ENCODE measurements at places on chromosomes 3 and 15.

DNA sequence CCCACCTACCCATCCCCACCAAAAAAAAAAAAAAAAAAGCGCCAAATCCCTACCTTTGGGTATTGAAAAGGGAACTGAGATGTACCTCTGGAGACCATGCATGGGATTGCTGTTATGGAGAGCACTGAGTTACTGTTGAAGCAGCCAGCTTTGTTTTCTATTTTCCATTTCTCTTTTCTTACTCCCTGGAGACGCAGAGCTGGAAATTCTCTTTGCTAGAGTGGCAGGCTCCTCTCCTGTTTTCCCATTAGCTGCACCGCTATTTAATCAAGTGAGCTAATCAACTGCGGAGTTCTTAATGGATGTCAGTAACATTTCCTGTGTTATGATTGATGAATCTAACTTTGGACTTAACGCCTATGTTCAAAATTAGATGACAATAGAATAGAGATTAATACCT lies 136.1 kb upstream of the LMCD1 start:
- H3K27ac ChIP-seq, result no peak overlapping the region
- no peaks in the 10 kb centered on the region for H3K27me3 ChIP-seq
- H3K4me3 ChIP-seq, result no peak overlapping the region
- no peak for DNase-seq
- no peaks in the 10 kb centered on the region for H3K36me3 ChIP-seq
- no peaks in the 10 kb centered on the region for H3K4me1 ChIP-seq

DNA sequence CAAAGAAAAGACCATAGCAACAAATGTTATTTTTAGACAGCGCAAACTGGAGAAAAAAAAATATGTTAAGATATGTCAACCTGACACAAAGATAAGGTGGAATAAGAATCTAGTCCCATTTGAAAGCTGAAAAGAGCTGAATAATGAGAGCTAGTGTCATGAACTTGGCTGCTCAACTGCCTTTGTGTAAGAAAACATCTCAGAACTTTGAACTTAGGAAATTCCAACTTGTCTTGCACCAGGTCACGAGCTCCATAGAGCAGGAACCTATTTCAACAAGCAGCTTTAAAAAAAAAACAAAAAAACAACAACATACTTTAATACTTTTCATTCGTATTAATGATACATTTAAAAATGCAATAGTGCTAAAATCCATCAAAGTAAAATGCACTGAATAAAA lies 79.5 kb downstream of the ZNF280D start:
- H3K36me3 ChIP-seq, result peaks cover 14% of the 10 kb centered on the region
- H3K27ac ChIP-seq, result no peak overlapping the region
- no peak for DNase-seq
- H3K27me3 ChIP-seq, result no peaks in the 10 kb centered on the region

- no peaks in the 10 kb centered on the region for H3K4me1 ChIP-seq
- peaks cover 12% of the 10 kb centered on the region for H3K27me3 ChIP-seq
- H3K36me3 ChIP-seq, result no peaks in the 10 kb centered on the region
- DNase-seq, result no peak
These were observed 68.9 kb downstream of the CHRNA7 start for GRCh38 chr15:32099097-32099785.

GRCh38 chr3:58638591-58638990 lies 28.0 kb downstream of the FAM3D start:
- no peak for DNase-seq
- no peak overlapping the region for H3K27ac ChIP-seq
- no peaks in the 10 kb centered on the region for H3K36me3 ChIP-seq

- H3K4me1 ChIP-seq, result peaks cover 12% of the 10 kb centered on the region
- H3K27me3 ChIP-seq, result no peaks in the 10 kb centered on the region
- no peak for DNase-seq
- no peaks in the 10 kb centered on the region for H3K36me3 ChIP-seq
- H3K27ac ChIP-seq, result no peak overlapping the region
These were observed 156.7 kb upstream of the SMAD3 start for GRCh38 chr15:66908744-66909095.

DNA sequence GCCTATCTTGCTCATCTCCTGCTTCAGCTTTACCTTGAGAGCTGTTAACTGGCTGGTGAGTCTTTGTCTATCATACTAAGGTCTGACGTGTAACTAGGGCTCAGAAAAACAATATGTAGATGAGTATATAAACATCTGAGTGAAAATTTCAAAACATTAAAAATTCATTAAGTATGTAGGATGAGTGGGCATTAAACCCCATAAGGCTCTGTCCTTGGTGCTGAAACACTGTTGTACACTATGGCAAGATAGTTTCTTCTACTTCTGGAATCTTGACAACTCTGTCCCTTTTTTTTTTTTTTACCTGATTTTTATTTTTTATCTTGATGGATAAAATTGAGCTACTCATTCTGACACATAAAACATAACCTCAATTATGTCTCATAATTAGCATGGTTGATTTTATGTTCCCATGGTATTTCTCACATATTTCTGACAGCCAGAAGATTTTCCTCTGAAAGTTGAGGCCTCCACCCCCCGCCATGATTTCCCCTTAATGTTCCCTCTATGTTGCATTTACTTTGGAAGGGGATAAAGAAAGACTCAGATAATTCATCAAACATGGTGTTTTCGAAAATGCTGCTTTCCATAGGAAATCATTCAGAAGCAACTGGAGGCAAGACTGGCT lies 54.3 kb downstream of the DGKG start:
- H3K27me3 ChIP-seq, result peaks cover 9% of the 10 kb centered on the region
- no peak overlapping the region for H3K4me3 ChIP-seq
- no peaks in the 10 kb centered on the region for H3K36me3 ChIP-seq
- H3K4me1 ChIP-seq, result no peaks in the 10 kb centered on the region
- no peak overlapping the region for H3K27ac ChIP-seq

- no peaks in the 10 kb centered on the region for H3K36me3 ChIP-seq
- peaks cover 15% of the 10 kb centered on the region for H3K4me1 ChIP-seq
- H3K27ac ChIP-seq, result no peak overlapping the region
- H3K27me3 ChIP-seq, result peaks cover 62% of the 10 kb centered on the region
These were observed 1.1 kb downstream of the CCDC39 start for GRCh38 chr3:180678231-180678630.

DNA sequence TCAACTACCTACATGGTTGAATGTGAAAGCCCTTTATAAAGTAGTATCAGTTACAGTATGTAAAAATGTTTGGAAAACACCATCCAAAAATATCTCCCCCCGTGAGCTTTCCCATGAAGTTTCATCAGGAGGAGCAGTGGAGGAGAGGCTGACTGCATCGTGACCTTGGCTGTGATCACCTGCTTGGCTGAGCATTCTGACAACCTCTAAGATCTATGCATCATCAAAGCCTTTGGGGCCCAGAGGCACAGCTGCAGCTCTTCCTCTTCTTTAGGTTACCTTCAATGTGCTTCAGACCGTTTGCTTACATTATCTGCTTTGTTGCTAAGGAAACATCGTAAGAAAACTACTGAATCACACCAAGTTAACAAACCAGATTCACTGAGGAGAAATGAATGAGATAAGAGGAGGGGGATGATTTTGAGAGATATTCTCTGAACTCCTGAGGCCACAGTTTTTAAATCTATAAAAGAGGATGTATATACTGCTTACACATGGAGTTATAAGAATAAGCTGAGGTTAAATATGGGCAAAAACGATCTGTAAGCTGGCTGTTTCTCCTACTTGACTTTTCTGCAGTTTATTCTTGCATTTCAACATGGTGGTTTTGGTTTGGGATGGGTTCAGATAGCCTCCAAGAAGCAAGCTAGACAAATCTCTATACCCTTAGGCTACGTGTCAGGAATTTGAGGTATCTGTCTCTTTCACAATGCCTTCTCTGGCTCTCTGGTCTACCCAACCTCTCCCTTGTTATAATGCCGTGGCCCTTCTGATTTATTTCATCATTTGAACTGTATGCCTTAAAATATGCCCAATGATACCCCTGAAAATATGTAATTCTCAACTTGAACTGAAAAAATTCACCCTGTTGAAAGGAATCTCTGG lies 4.0 kb downstream of the GCSAM start:
- H3K4me3 ChIP-seq, result peak overlapping the region; percentile 32
- H3K4me1 ChIP-seq, result peaks cover 77% of the 10 kb centered on the region
- H3K27me3 ChIP-seq, result no peaks in the 10 kb centered on the region
- H3K27ac ChIP-seq, result peak overlapping the region; percentile 66

DNA sequence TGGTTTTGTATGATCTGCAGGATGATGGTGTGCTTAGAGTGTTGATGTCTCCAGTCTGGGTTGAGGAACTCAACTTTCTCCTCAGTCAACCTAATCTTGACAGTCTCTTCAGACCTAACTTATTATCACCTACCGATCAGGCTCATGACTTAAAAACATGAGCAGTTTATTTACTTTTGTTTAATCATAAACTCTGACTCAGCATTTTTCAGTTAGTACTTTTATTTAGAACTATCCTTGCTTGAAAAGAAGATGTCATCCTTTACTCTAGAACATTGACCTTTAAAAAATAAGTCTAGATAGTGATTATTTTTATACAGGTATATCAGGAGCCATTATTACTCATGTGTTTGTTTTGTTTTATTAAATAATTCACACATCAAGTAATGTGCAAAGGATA lies 414.8 kb downstream of the AGBL1 start:
- no peak overlapping the region for H3K27ac ChIP-seq
- H3K4me3 ChIP-seq, result no peak overlapping the region
- DNase-seq, result no peak
- H3K4me1 ChIP-seq, result no peaks in the 10 kb centered on the region

GRCh38 chr3:192896208-192896607 lies 21.4 kb downstream of the MB21D2 start:
- H3K4me1 ChIP-seq, result peaks cover 68% of the 10 kb centered on the region
- H3K27ac ChIP-seq, result no peak overlapping the region
- no peak for DNase-seq
- peaks cover 31% of the 10 kb centered on the region for H3K36me3 ChIP-seq

GRCh38 chr3:176816937-176817336 lies 380.3 kb downstream of the TBL1XR1 start:
- no peaks in the 10 kb centered on the region for H3K4me1 ChIP-seq
- no peak for DNase-seq
- H3K27ac ChIP-seq, result no peak overlapping the region
- H3K4me3 ChIP-seq, result no peak overlapping the region
- H3K27me3 ChIP-seq, result peaks cover 3% of the 10 kb centered on the region

DNA sequence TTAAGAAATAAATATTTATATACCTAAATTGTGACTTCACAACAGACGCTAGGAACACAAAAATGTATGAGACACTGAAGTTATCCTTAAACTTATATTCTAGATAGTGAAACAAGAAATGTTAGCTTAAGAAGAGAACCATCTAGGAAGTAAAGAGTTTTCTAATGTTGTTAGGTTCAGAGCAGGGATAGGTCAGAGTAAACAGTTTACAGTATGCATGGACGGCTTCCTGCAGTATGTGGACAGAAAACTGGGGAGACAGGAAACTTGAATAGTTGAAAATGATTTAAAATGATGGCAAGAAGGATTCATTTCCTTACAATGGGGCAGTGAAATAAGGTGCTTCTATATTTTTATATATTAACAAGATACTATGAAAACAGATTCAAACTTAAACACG lies 449.8 kb downstream of the MAGI1 start:
- no peak for DNase-seq
- H3K4me1 ChIP-seq, result no peaks in the 10 kb centered on the region
- H3K4me3 ChIP-seq, result no peak overlapping the region
- no peaks in the 10 kb centered on the region for H3K27me3 ChIP-seq
- H3K36me3 ChIP-seq, result no peaks in the 10 kb centered on the region

Data from activated naive CD8-positive, alpha-beta T cell treated with anti-CD3 and anti-CD28 coated beads for 36 hours (primary cell).